ENCODE measurements at places on chromosomes 2 and 18.

- DNase-seq = no peak
Observed at GRCh38 chr18:22632191-22632590, 214.5 kb upstream of the CTAGE1 start.

DNA sequence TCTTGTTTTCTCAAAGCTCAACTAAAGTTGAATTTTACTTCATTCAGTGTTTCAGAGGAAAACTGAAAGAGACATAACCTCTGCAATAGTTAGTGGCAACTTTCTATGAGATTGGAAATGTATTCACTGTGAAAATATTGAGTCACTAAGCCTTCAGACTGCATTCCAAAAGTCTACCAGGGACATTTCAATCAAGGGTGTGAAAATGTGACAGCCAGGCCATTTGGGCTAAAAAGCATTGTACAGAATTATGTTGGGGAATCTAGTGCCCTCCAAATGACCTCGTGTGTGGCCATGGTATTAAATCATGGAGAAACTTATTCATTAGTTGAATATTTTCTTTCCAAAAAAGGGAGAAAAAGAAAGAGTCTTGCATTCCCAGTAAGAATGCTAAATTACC, 251.9 kb downstream of the GRB14 start:
- DNase-seq = no peak

GRCh38 chr2:32522770-32523169, 105.1 kb upstream of the TTC27 start:
- DNase-seq = no peak

DNA sequence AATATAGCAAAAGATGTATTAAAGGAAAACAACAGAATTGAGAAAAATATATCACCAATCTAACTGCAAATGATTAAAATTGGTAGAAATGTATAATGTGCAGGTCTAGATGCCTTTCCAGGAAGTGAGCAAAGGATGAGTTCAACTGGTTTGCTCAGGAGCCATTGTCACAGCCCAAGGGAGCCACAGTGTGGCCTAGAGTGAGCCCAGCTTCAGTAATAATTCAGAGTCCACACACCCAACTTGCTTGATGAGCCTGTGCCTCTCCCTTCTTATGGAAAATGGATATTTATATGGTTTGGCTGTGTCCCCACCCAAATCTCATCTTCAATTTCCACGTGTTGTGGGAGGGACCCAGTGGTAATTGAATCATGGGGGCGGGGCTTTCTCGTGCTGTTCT, 92.2 kb upstream of the ASAP2 start:
- DNase-seq = no peak

DNA sequence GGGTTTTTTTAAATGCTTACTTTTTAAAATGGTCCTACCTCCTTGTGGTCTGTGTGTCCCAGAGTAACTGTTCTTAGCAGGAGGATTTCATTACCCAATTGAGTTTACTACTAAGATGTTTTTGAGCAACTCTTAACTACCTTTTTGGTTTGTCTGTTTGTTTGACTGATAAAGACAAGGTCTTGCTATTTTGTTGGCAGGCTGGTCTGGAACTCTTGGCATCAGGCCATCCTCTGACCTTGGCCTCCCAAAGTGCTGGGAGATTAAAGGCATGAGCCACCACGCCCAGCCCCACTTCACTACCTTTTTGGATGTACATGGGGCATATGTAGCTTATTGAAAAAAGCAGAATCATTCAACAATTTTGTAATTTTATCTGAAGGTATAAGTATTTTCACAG, 14.9 kb downstream of the MRPS9 start:
- DNase-seq = no peak
